ENCODE measurements at places on chromosomes 2 and 18. TPM values are rescaled to one million over a fixed set of nuclear protein-coding genes. Genes with fewer than 3 reads are reported as not detected.

The DDX18 gene
- 65.2 TPM for total RNA-seq

The DNMT3A gene
- total RNA-seq, result 45.2 TPM

The TDRD15 gene
- 0.21 TPM for total RNA-seq

The SGPP2 gene
- total RNA-seq, result 0.30 TPM

The GKN2 gene
- not detected for total RNA-seq

The DSG2 gene
- total RNA-seq, result 0.53 TPM

The REG3A gene
- total RNA-seq, result not detected

The BCL2L11 gene
- 39.9 TPM for total RNA-seq

The ADI1 gene
- 17.4 TPM for total RNA-seq

The SS18 gene
- 77.7 TPM for total RNA-seq

The MERTK gene
- 0.38 TPM for total RNA-seq

The CCDC142 gene
- 15.6 TPM for total RNA-seq

The IL1B gene
- total RNA-seq, result 92.6 TPM

The MTX2 gene
- total RNA-seq, result 7.7 TPM

The PMAIP1 gene
- total RNA-seq, result 264 TPM

The DNAJC5G gene
- not detected for total RNA-seq

The KCNJ13 gene
- total RNA-seq, result not detected

The HOXD12 gene
- not detected for total RNA-seq

The CDCA7 gene
- 1.6 TPM for total RNA-seq

The PSMA8 gene
- not detected for total RNA-seq

The IL1R1 gene
- total RNA-seq, result 0.68 TPM

The FEV gene
- not detected for total RNA-seq

The GREB1 gene
- total RNA-seq, result 0.85 TPM

The GCKR gene
- total RNA-seq, result not detected

The ALPP gene
- not detected for total RNA-seq

The PHOSPHO2 gene
- 3.6 TPM for total RNA-seq

The ITGA6 gene
- 52.8 TPM for total RNA-seq

The CD28 gene
- 3.3 TPM for total RNA-seq

The SRD5A2 gene
- not detected for total RNA-seq

The SDC1 gene
- 0.63 TPM for total RNA-seq

The CAPG gene
- total RNA-seq, result 10.6 TPM

The TPO gene
- total RNA-seq, result not detected

The PREB gene
- 31.2 TPM for total RNA-seq
